MCF 10A (cell line): ENCODE measurements at places on chromosomes 3 and 15. TPM values are rescaled to one million over a fixed set of nuclear protein-coding genes. Genes with fewer than 3 reads are reported as not detected.
A peak's percentile ranks its signal among the peaks of the same experiment; 100 is the strongest.

DNA sequence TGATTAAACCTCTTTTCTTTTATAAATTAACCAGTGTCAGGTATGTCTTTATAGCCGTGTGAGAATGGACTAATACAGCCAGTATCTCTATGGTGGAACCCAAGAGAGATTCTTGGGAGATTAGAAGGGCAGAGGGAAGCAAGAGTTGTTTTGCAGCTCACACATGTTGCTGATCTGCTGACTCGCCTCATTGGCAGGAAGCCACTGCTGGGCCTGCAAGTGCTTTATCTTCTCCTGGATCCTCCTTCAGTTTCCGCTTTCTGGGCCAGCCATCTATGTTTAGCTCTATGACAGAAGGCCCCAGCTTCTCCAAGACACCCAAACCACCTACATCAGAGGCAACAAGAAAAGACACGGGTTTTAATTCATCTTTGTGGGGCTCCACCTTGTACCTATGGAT lies 23.4 kb upstream of the GALNT15 start:
- H3K27ac ChIP-seq = peak overlapping the region; percentile 39
- H3K27me3 ChIP-seq = no peaks in the 10 kb centered on the region
- no peak overlapping the region for H3K4me3 ChIP-seq
- H3K4me1 ChIP-seq = peaks cover 30% of the 10 kb centered on the region
- DNase-seq = peak; percentile 57
- no peaks in the 10 kb centered on the region for H3K36me3 ChIP-seq

Gene PLXNA1
- total RNA-seq = 42.1 and 48.4 TPM in 2 replicates

DNA sequence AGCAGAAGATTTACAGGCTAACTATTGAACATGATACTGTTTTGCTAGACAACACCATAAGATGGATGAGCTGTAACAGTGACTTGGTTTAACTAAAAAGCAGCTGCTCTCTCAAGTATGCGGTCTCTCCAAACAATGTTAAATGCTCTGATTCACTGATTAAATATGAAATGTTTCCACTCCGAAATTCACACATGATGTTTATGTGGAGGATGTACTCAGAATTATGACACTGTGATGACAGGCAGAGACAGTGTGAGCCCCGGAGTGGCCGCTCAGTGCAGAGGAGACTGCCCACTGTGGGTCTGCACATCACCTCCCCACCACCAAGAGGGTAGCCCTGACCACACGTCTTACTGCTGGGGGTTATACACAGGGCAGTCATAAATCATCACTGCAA lies 83.9 kb upstream of the MEX3B start:
- H3K4me1 ChIP-seq = peaks cover 19% of the 10 kb centered on the region
- H3K27me3 ChIP-seq = no peaks in the 10 kb centered on the region
- H3K36me3 ChIP-seq = peaks cover 28% of the 10 kb centered on the region
- H3K27ac ChIP-seq = no peak overlapping the region
- no peak for DNase-seq

DNA sequence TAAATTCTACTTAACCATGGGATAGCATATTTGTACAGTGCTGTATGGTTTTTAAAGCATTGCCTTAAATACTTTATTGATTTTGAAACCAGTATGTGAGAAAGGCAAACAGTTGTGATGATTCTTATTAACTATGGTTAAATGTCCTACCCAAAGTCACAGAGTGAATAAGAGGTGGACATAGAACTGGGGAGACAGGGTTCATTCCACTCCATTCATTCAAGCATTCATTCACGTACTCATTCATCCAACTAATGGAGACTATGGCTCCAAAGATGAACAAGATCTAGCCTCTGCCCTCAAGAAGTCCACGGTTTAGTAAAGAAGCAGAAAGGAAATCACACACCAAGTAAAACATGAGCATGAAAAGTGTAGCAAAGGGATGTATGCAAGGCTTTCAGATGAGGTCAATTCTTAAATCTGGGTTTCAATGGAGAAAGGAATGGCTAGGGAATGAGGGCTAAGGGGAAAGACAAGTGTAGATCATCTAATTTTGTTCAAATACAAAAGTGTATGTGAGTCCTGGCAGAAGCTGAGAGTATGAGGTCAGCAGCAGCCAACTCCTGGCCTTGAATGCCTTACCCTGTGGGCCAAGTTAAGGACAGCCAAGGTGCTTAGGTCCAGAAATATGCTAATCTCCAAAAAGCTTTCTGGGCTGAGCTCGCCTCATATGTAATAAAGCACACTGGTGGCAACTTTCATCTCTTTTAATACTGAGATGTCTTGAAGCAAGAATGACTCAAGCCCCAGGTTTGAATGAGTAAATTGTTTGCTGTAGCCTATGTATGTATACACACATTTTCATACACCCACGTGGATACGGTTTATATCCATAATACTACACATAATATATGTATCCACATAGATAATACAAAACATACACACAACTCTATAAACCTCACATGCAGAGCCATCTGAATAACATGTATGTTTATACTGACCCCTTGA lies 4.3 kb downstream of the TNIK start:
- peaks cover 12% of the 10 kb centered on the region for H3K4me1 ChIP-seq
- DNase-seq = no peak
- no peak overlapping the region for H3K4me3 ChIP-seq
- H3K36me3 ChIP-seq = no peaks in the 10 kb centered on the region

GRCh38 chr3:115922681-115923347 lies 299.5 kb downstream of the GAP43 start:
- H3K27ac ChIP-seq = no peak overlapping the region
- H3K4me1 ChIP-seq = no peaks in the 10 kb centered on the region
- peak; percentile 30 for DNase-seq
- no peak overlapping the region for H3K4me3 ChIP-seq
- H3K27me3 ChIP-seq = peaks cover 9% of the 10 kb centered on the region
- no peaks in the 10 kb centered on the region for H3K36me3 ChIP-seq

Gene POTEB3
- not detected in 2 replicates for total RNA-seq

DNA sequence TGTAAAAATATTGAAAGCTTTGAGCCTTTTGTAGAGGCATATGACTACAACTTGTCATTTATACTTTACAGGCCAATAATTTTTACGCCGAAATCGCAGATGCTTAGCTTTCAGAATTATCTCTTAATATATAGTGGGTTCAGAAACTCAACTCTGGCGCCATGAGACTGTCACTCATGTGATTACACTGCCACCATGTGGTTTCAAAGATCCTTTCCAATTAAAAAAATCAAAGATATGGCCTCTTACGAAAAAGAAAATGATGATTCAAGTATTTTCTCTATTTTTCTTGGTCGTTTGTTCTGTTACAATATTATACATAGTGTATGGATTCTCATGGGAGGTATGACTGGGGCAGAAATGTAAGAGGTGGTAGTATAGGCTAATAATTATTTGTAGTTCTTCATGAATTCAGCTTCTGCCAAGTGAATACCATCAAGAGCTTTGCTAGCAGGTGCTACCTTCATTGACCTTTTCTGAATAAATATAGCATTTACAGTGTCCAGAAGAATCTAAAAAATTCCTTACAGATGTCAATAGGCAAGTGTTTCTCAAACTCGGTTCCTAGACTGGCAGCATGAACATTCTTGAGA lies 751.7 kb upstream of the GOLIM4 start:
- H3K36me3 ChIP-seq = no peaks in the 10 kb centered on the region
- H3K27ac ChIP-seq = no peak overlapping the region
- H3K4me1 ChIP-seq = no peaks in the 10 kb centered on the region
- H3K4me3 ChIP-seq = no peak overlapping the region
- peaks cover 79% of the 10 kb centered on the region for H3K27me3 ChIP-seq

GRCh38 chr15:93088200-93088980 lies 621 bp downstream of the RGMA start:
- peaks cover 23% of the 10 kb centered on the region for H3K27me3 ChIP-seq
- peak overlapping the region; percentile 69 for H3K4me3 ChIP-seq
- peak; percentile 30 for DNase-seq

Gene PLSCR2
- total RNA-seq = not detected in 2 replicates

Gene SLC15A2
- total RNA-seq = 0.79 and 1.5 TPM in 2 replicates

DNA sequence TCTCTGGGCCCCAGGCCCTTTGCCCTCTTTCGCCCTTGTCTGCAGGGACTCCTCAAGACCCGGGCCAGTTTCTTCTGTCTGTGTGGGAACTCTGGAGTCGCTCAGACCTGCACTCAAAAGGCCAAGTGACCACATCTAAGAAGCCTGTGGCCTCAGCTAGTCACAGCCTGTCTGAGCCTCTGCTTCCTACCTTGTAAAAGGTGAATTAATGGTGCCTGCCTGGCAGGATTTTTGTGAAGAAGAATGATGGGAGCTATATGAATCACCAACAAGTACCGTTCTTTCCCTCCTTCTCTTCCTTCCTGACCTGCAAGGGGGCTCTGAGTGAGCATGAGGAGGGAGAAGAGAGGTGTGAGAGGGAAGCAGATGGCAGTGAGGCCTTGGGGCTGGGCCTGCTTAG lies 7.5 kb downstream of the PLIN1 start:
- H3K36me3 ChIP-seq = no peaks in the 10 kb centered on the region
- H3K4me1 ChIP-seq = no peaks in the 10 kb centered on the region
- no peak for DNase-seq
- no peak overlapping the region for H3K27ac ChIP-seq

Gene NTRK3
- not detected in 2 replicates for total RNA-seq

DNA sequence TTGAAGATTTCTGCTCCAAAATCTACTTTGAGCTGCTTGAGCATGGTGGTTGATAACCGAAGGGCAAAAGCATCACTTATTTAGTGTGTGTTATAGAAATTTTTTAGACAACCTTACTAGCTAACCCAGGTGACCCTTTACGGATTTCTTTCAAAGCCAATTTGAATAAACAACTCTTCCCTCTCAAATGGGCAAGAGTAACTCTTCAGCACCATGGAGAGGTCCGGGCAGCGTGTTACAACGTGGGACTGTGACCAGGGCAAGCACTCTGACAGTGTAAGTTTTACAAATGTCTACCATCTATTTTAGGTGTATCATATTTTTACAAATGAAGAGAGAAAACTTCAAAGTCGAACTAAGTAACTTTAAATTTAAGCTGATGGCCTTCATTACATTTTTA lies 471.8 kb downstream of the MFSD1 start:
- H3K4me1 ChIP-seq = no peaks in the 10 kb centered on the region
- no peaks in the 10 kb centered on the region for H3K27me3 ChIP-seq
- peak; percentile 76 for DNase-seq
- H3K27ac ChIP-seq = no peak overlapping the region

Gene JMJD7
- total RNA-seq = 9.2 and 13.3 TPM in 2 replicates

Gene SI
- not detected in 2 replicates for total RNA-seq

DNA sequence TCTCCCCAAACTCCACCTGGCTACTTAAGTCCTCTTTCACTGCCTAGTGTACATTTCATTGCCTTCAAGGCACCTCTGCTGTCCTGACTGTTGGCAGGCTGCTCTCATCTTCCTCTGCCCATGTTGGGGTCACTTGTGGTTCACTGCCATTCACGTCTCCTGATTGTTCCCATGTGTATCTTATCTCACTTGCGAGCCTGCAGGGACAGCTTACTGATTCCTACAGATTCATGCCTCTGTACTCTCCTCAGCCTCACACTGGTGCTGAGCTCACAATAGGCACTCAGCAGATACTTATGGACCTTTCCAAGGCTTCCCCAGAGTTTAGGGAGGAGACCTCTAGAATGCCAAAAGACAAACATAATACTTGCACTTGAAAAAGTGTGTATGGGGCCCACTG lies 28.8 kb upstream of the ANP32A start:
- H3K27ac ChIP-seq = no peak overlapping the region
- DNase-seq = no peak
- H3K27me3 ChIP-seq = peaks cover 33% of the 10 kb centered on the region
- H3K4me1 ChIP-seq = no peaks in the 10 kb centered on the region
- H3K36me3 ChIP-seq = no peaks in the 10 kb centered on the region
- no peak overlapping the region for H3K4me3 ChIP-seq

DNA sequence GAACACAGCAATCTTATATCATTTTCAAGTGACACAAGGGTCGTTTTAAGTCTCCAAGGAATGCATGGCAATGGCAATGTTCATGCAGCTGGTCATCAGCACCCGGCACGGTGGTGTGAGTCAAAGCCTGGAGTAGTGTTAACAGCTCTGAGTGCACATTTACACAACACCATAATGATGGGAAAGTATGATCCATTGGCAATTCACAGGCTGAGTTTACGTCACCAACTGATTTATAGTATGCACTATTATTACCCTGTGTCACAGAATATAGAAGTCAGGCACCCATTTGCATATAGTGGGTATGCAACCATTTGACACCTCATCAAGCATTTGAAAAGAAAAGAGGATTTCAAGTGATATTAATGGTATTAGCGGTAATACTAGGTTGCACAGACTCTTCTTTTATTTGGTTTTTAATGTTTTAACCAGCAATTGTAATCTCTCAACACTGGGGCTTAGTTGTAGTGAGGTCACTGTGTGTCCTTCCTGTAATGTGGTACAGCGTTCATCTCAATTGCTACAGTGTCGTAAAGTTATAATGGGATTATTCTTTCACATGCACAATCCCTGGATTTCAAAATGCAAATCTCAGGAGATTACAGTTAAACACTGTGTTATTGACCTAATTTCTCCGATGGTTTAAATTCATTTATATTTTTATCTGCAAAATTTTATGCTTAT lies 113.8 kb downstream of the C3orf38 start:
- no peaks in the 10 kb centered on the region for H3K27me3 ChIP-seq
- H3K4me3 ChIP-seq = no peak overlapping the region
- no peaks in the 10 kb centered on the region for H3K36me3 ChIP-seq
- DNase-seq = no peak

Gene PLCH1
- 0.10 and 0.12 TPM in 2 replicates for total RNA-seq

DNA sequence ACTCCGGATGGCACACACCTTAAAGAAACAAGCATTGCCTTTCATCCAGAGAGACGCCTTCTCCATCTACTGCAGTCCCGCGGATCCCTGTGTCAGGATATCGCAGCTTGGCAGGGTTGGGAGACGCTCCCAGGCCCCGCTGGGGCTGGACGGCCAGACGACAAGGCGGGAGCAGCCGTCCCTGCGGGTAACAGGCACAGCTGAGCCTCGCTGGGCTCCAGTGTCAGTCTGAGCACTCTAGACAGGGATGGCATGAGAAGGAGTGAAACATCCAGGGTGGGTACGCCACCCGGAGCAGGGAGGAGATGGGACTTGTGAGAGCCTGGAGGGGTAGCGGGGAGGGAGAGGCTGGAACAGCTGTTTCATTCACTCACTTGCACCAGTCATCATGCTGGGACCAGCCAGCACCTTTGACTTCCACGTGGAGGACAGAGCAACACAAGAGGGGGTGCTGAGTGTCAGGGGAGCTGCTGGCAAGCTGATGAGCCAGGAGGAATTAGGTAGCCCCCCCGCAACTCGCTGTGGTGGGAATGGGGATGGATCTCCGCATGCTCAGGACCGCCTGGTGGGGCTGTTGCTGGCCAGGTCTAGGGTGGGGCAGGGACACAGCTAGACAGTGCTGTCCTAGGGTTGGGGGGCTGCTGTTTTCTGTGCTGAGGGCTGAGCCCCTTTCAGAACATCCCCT lies 31.6 kb upstream of the SNRPA1 start:
- no peaks in the 10 kb centered on the region for H3K27me3 ChIP-seq
- H3K36me3 ChIP-seq = peaks cover 5% of the 10 kb centered on the region
- H3K27ac ChIP-seq = no peak overlapping the region
- H3K4me1 ChIP-seq = no peaks in the 10 kb centered on the region
- no peak overlapping the region for H3K4me3 ChIP-seq

DNA sequence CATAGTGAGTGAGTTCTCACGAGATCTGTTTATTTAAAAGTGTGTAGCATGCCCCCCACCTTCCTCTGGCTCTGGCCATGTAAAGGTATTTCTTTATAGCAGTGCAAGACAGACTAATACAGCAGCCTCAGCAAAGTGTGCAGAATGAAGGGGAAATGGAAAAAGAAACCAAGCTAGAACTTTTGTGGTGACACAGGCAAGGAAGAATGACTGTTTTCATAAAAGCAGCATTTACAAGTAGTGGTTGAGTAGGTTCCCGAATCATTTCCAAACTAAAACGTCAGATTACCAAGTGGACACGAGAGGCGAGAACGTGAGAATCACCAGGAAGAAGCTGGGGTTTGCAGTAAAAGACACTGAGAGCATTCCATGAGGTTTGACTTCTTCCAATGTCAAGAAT lies 100.2 kb upstream of the AKAP13 start:
- H3K36me3 ChIP-seq = no peaks in the 10 kb centered on the region
- no peak overlapping the region for H3K4me3 ChIP-seq
- H3K27ac ChIP-seq = no peak overlapping the region
- no peak for DNase-seq
- no peaks in the 10 kb centered on the region for H3K27me3 ChIP-seq
